ENCODE measurements at places on chromosomes 13 and 19.
A peak's percentile ranks its signal among the peaks of the same experiment; 100 is the strongest.

DNA sequence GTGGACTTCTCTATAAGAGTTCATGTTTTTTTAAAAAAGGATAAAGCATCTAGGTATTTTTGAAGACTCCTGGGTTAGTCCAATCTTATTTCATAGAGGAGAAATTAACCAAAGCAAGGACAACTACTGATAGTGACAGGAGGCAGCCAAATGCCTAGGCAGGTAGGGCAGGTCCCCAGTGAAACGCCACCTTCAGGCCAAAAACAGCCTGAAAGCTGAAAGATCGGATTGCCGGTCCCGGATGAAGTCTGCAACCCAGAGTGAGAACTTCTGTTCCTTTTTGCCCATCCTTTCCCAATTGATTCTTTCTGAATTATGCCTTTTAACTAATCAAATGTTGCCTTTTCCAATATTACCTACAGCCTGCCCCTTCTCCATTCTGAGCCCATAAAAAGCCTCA, 6.1 kb upstream of the GGACT start:
- no peak for DNase-seq

DNA sequence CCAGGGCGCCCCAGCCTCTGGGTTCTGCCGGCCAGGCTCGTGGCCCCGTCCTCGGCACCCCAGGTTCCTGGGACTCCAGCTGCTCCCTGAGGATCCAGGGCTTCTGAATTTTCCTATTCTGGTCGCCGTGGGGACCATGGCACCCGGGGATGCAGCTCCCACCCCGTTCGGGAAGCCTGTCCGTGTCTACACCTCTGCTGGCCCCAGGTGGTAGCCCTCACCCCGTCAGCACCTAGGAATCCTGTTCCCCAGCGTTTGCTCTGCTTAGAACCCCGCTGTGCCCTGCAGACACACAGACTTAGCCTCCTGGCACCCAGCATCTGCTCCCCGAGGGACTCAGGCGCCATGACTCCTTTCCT, 960 bp downstream of the PPFIA3 start:
- no peak for DNase-seq

DNA sequence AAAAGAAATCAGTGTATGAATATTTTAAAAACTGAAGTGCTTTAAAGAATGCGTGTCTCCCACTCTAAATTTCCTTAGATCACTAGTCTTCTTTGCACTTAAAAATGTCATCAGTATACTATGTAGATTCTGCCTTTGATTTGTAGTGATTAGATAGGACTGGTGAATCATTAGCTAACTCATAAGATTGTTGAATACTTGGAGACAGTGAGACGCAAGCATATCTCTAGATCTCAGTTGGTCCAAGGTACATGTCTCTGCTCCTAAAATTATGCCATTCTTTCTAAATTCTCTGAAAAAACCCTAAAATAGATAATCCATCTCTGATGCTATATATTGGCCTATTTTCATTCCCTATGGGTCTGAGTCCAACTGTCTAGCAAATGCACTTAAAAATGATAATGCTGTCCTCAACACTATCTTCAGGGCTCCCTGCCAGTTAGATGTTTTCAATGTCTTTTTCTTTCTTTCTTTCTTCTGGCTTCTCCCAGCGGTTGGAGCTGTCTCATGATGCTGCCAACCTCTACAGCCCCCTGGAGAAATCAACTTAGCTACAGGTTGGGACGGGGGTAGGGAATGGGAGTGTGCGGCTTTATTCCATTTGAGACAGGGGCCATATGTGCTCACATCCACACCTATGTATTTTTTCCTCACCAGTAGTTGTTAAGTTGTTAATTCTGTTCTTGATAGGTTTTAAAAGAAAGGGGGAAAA, 301.0 kb downstream of the NDFIP2 start:
- no peak for DNase-seq

- DNase-seq, result no peak
Observed at GRCh38 chr13:106859533-106859904, 291.6 kb upstream of the ARGLU1 start.

- no peak for DNase-seq
Observed at GRCh38 chr13:106139942-106140341, 395.5 kb downstream of the EFNB2 start.

GRCh38 chr19:53076984-53077383, 26.2 kb downstream of the ZNF160 start:
- peak; percentile 20 for DNase-seq

- no peak for DNase-seq
Observed at GRCh38 chr13:33322543-33322809, 36.9 kb upstream of the STARD13 start.

- peak; percentile 60 for DNase-seq
Observed at GRCh38 chr19:13053761-13054625, 48.7 kb downstream of the LYL1 start.

- no peak for DNase-seq
Observed at GRCh38 chr19:1264801-1265614, 4.1 kb upstream of the CIRBP start.

DNA sequence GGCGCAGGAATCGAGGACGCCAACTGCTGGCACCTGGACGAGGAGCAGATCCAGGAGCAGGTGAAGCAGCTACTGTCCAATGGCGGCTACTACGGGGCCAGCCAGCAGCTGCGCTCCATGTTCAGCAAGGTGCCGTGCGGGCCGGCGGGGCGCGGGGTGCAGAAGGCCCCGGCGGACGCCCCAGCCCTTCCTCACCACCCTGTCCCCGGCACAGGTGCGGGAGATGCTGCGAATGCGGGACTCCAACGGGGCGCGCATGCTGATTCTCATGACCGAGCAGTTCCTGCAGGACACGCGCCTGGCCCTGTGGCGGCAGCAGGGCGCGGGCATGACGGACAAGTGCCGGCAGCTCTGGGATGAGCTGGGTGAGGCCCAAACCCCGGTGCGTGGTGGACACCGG, 13.6 kb downstream of the ZSWIM4 start:
- DNase-seq, result no peak

- no peak for DNase-seq
Observed at GRCh38 chr13:71303144-71303543, 563.9 kb downstream of the DACH1 start.

- no peak for DNase-seq
Observed at GRCh38 chr19:3457528-3458228, 22.6 kb downstream of the SMIM24 start.

- peak; percentile 37 for DNase-seq
Observed at GRCh38 chr19:32675720-32676185, at the start of gene RGS9BP. Gene RGS9BP (plus strand): TSS chr19:32675848. CDS start chr19:32676264, 416 bp downstream.

DNA sequence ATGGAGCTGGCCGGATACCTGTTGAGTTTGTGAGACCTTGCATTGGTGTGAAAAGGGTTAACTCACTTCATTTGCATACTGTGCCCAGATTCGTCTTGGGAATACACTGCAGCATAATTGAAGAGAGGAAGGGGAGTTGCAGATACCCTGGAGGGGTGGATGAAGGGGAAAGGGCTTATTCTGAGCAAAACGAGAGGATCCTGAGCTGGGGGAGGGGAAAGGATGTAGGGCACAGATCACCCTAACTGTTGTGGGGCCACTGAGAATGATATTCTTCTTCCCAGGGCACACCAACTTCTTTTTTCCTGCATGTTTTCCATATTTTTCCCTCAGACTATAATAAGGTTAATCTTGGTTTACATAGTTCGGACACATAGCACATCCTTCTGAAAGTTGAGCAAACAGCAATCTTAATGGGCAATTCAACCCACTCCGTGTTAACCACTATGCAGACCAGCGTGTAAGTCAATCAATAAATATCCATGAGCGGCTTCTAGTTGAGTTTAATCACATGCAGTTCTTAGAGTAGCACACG, 11.7 kb upstream of the PTPRS start:
- DNase-seq, result no peak

DNA sequence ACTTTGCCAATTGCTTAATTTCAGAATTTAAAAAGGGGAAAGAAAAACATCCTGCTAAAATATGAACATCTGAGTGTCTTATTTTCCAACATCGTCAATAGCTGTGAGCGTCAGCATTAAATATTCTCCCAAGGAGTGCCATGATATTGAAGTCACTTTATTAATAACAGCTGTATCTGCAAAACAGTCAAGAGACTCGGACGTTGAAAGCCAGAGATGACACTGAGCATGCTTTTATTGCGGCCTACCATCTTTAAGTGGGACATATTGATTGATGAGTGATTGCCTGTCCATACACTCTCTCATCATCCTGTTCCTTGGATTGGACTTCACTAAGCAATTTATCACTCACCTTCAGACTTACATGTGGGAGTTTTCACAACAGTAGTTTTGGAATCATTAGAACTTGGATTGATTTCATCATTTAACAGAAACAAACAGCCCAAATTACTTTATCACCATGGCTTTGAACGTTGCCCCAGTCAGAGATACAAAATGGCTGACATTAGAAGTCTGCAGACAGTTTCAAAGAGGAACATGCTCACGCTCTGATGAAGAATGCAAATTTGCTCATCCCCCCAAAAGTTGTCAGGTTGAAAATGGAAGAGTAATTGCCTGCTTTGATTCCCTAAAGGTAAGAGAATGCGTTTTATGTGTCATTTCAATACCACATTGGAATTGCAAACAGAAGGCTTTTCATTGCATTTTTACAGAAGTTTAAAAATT, 53.8 kb downstream of the MBNL2 start:
- DNase-seq, result no peak
